ENCODE measurements at places on chromosomes 12 and 14. TPM values are rescaled to one million over a fixed set of nuclear protein-coding genes. Genes with fewer than 3 reads are reported as not detected.

FOXA1 gene
- 0.16 TPM for total RNA-seq

GRCh38 chr12:18183141-18183540, 78.2 kb upstream of the PIK3C2G start:
- no peak for DNase-seq

DNA sequence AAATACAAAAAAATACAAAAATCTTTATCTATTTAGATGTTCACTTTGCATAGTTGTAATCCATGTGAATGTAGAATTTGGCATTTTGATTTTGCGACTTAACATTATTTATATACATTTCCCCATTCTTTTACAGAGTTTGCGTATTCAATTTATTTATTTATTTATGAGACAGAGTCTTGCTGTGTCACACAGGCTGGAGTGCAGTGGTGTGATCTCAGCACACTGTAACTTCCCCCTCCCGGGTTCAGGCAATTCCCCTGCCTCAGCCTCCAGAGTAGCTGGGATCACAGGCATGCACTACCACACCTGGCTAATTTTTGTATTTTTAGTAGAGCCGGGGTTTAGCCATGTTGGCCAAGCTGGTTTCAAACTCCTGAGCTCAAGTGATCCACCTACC, 25.3 kb upstream of the STRN3 start:
- DNase-seq = no peak

GRCh38 chr14:103688441-103688840, 26.8 kb downstream of the XRCC3 start:
- no peak for DNase-seq

- DNase-seq = no peak
Measured at GRCh38 chr12:25824734-25825133, 133.7 kb upstream of the RASSF8 start.

SLC4A8 gene
- total RNA-seq = 2.4 TPM

- no peak for DNase-seq
Measured at GRCh38 chr12:75011120-75011519, 198.5 kb downstream of the KCNC2 start.

DNA sequence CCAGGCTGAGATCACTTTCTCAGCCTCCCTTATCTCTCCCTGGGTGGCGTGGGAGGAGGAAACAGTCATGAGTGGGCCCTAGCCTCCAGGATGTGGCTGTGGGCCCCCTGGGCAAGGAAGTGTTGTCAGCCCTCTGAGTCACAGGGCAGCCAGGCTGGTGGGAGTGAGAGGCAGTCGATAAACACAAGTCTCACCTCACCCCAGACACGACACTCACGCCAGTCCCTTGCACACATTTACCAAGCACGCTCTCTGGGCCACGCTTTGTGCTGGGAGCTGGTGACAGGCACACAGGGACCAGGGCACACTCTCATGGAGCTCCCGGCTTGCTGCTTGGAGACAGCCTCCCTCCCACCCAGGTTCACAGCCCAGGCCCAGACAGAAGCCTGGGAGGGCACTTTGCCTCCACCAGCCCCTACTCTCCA, 1.9 kb upstream of the KRT79 start:
- peak; percentile 56 for DNase-seq

DNA sequence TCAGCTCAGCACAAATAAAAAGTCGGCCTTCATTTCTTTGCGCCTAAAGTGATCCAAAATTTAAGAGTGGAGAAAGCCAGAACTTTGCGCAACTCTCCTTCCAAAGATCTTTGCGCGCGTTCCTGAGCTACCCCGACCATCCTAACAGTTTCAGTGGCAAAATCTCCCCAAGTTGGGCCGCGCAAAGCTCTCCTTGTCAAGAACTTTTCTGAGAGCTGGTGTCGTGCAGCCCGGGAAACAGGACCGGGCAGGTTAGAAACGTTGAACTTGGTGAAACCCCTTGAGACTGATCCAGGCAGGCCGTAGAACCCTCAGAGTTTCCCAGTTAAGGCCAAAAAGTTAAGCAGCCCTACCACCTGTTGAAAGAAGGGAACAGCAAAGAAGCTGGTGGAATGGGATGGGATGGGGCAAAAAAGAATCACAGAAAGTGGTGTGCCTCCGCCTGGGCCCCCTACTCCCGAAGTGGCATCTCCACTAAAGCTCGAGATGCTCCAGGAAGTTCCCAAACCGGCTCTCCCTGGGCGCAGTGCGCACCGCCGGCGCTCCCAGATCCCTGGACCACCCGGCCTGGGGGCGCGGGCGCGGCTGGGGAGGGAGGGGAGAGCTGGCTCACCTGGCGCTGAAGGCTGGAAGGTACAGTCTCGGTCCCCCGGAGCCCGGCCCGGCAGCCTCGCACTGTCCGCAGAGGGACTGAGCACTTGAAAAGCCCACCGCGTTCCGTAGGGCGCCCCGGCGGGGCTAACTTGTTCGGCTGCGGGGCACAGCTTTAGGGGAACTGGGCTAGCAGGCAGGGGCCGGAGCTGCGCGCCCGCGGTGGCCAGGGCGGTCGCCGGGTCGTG, 768 bp downstream of the DBX2 start:
- DNase-seq = no peak

GRCh38 chr12:110345963-110346362, 57.5 kb downstream of the ANAPC7 start:
- DNase-seq = no peak

GRCh38 chr12:127054531-127054930, 1212.4 kb upstream of the TMEM132C start:
- DNase-seq = no peak

- DNase-seq = no peak
Measured at GRCh38 chr14:66833816-66834215, 325.9 kb downstream of the GPHN start.

NPAS3 gene
- not detected for total RNA-seq

DNA sequence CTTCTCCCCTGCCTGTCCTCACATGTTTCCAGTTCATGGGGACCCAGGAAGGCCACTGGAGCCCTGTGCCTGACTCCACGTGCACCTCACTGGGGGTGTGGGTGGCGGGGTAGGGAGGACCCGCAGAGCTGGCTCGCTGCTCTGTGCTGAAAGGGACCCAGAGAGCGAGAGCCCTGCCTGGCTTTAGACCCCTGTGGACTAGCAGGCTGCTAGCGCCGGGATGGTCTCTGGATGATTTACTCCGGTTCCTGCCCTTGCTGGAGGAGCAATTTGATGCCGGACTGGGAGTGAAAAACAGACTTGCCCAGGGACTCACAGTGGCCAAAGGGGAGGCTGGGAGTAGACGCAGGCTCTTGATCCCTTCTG, 49.0 kb downstream of the NTF3 start:
- no peak for DNase-seq

GRCh38 chr12:53234271-53234914, 2.4 kb upstream of the RARG start:
- DNase-seq = no peak

- peak; percentile 32 for DNase-seq
Measured at GRCh38 chr12:108701779-108702441, 29.4 kb downstream of the CORO1C start.

- DNase-seq = peak; percentile 23
Measured at GRCh38 chr12:98698603-98699463, 53.7 kb downstream of the APAF1 start.

B4GALNT3 gene
- total RNA-seq = 3.8 TPM

- DNase-seq = no peak
Measured at GRCh38 chr14:91396013-91396660, 21.5 kb downstream of the CCDC88C start.

SLCO1B1 gene
- total RNA-seq = not detected

ULK1 gene
- total RNA-seq = 17.1 TPM

GRCh38 chr14:35878272-35879150, 52.4 kb downstream of the BRMS1L start:
- no peak for DNase-seq

OR4K5 gene
- not detected for total RNA-seq

TMEM30B gene
- total RNA-seq = 1.4 TPM

SMIM41 gene
- total RNA-seq = not detected

GRCh38 chr12:46438719-46439319, 66.2 kb upstream of the SLC38A2 start:
- DNase-seq = no peak

DNA sequence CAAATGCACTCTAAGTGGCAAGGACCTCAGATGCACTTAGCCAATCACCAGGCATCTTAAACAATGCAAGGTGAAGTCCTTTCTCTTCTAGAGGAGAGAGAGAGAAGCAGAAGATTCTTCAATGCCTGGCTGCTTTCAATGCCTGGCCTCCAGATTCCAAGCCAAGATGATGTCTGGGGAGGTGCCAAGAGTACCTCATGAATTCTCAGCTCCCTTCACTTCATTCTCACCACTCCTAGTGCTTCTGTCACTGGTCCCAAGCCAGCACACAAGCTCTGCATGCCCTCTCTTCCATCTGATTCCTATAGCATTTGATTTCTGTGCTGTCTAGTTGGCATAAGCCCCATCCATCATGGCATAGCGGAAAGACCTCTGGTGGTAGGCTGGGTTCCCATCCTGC, 225.0 kb downstream of the KSR2 start:
- no peak for DNase-seq

DNA sequence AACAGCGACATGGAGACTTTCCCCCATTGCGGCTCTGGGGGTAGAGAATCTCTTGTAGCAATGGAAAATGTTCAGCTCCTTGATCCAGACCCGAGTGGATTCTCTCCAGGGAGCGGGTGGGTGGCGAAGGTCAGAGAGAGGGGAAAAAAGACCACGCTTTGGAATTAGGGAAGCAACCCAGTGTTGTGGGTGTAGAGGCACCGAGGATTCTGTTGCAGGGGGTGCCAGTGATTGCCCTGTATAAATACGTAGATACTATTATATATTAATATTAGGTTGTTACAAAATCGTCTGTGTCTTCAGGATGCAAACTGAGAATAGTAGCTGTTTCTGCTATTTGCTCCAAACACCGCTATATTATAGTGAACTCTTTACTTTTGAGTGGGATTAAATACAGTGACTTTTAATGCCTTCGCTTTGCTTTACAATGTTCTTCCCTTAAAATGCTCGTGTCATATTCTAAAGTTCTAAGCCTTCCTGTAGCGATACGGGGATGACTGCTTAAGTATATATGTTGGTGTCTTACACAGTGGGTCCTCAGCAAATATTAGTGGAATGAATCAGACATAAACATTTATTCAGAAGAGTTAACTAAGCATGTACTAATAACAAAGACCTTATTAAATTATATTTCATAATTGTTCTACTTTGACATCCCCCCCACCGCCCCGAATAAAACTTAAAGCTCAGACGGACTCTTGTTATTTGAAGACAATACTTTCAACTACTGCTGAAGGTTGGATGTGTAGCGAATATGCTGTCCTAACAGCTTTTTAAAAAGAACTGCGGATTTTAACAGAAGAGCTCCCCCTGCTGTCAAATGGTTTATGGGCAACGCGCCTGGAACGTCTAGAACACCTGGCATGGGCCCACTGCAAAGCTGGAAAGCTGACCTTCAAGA, 136.4 kb upstream of the KRAS start:
- DNase-seq = no peak

DNA sequence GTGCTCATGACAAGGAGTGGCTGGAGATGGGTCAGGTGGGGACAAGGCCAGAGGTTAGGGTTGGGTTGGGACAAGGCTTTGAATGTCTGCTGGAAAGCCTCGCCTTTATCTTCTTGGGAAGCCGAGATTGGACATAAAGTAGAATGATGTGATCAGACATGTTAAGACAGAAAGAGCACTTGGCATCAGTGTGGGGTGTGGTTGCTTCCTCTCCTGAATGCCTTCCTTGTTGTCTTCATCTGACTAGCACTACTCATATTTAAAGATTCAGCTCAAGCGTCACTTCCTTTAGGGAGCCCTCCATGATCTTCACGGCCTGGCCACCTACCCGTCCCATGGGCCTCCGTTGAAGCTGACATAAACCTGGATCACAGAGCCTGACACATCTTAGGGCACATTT, 14.8 kb upstream of the C12orf75 start:
- DNase-seq = no peak

ZNF891 gene
- 1.8 TPM for total RNA-seq
